Skeletal muscle cell (primary cell): ENCODE measurements at places on chromosomes 2 and 18.

DNA sequence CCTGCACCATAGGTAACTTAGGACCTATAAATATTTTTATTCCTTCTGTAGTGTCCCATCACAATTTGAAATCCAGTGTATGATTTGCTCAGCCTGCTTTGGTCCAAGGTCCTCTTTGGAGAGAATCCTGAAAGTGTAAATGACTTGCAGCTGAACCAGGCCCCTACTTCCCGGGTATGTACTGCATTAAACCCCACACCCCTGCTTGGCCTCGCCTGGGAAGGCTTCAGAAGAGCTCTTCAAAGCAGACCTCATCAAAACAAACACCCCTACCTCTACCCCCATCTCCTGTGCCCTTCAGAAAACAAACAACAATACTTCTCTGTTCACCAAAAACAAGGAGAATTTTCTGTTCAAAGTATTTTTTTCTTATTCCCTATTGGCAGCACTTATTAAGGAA is 9.5 kb upstream of the SPTBN1 start:
- DNase-seq = no peak

- no peak for DNase-seq
Observed at GRCh38 chr2:185477452-185477851, 261.2 kb upstream of the FSIP2 start.

- DNase-seq = no peak
Observed at GRCh38 chr2:171307560-171307959, 126.2 kb downstream of the METTL8 start.

DNA sequence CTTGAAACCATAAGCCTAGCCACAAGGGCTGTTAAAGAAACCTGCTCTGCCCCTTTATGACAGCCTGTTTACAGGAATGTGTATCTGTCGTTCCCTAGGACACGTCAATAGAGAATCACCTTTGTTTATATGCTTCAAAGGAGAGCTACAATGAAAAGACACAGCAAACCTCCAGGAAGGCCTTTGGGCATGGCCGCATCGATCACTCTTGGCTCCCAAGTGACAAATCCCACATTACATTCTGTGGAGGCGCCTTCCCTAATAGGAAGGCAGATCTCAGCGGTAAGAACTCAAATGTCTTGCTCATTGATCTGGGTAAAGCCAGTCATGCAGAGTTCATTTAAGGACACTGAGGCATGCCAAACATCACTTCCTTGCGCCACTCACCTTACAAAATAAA is 26.5 kb downstream of the KIAA2012 start:
- no peak for DNase-seq

- no peak for DNase-seq
Observed at GRCh38 chr2:124708661-124709060, 683.6 kb downstream of the CNTNAP5 start.

DNA sequence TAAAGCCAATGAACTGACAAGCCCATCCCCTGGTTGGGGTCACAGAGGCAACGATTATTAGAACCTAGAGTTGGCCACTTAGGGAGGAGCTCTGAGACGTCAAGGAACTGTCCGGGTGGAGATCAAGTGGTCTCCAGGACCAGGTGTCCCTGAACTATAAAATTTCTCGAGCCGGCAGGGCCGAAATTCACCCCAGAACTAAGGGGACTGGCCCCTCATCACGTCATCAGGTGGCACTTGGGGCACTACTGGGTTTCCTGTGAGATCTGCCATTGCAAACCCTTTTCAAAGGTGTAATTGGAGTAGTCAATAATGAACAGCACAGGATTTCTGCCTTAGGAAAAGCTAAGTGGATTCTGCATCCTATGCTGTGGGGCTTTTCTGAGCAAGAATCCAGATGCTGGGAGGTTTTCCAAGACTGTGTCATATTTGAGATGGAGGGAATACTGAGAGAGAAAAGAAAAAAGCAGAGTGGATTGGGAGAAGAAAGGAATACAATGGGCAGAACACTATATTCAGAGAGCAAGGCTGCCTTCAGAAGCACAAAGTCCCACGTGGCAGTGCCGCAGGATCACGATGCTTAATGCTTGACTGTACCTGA is 113.6 kb downstream of the ALPK2 start:
- DNase-seq = no peak

GRCh38 chr18:59268721-59269562 is 4.3 kb downstream of the RAX start:
- DNase-seq = no peak

DNA sequence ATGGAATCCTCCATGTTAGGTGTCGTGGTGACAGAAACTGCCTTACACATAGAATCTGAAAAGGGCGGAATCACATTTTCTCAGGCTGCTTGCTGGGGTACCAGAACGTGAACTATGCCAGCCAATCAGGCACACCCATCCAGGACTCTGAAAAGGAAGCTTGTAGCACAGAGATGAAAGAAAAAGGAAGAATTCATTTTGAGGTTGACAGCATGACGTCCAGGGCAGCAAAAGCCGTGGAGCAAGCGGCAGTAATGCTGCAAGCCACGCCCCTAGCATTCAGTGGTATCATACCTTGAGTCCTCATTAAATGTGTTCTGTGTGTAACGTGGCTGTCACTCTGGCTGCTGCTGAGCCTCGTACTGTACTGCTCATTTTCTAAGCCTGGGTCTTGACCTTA is 304.0 kb downstream of the DYSF start:
- DNase-seq = no peak

- no peak for DNase-seq
Observed at GRCh38 chr18:29439398-29439797, 1262.5 kb upstream of the CDH2 start.

DNA sequence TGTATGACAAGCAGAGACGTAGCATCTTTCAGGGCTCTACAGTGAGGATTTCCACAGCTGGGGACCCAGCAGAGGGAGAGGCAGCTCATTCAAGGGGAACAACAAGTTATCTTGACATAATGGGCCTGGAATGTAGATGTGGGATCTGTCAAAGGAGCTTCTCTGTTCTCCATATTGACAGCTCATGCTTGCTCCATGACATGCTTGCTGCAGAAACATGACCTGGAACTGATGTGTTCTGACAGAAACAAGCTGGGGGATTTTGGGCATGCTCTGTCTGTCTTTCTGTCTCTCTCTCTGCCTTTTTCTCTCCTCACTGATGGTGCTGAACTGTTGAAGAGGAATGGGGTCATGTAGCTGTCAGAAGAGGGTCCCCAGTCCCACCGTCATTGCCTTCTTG is 79.6 kb downstream of the MMADHC start:
- DNase-seq = no peak

- DNase-seq = no peak
Observed at GRCh38 chr2:201574766-201575165, 68.5 kb downstream of the TMEM237 start.

- no peak for DNase-seq
Observed at GRCh38 chr2:40432921-40433483, 18.9 kb downstream of the SLC8A1 start.

GRCh38 chr2:198880986-198881385 is 576.8 kb downstream of the SATB2 start:
- no peak for DNase-seq

- DNase-seq = no peak
Observed at GRCh38 chr2:170365686-170366085, 187.7 kb downstream of the MYO3B start.

DNA sequence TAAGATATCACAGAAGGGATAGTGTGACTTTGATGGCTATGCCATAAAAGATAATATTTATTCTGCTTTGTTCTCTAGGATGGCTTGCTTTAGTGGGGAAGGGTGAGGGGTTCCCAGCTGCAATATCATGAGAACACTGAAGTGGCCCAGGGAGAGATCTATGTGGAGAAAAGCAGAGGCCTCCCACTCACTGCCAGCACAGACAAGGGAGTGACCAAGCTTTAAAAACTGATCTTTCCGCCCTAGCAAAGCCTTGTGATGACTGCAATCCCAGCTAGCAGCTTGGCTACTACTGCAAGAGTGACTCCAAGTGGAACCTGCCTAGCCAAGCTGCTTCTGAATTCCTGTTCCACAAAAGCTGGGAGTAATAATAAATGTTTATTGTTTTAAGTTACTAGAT is 7.8 kb upstream of the DDX1 start:
- DNase-seq = no peak

DNA sequence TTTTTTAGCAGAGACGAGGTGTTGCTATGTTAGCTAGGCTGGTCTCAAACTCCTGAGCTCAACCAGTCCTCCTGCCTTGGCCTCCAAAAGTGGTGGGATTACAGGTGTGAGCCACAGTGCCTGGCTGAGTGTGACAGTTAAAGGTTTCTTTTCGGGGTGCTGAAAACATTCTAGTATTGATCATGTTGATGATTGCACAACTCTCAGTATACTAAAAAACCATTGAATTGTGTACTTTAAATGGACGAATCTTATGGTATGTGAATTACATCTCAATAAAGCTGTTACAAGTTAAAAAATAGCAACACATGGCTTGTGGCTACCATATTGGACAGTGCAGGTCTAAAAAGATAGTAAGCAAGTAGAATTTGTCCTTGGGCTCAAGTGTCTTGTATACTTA is 22.3 kb downstream of the PAPOLG start:
- DNase-seq = no peak

DNA sequence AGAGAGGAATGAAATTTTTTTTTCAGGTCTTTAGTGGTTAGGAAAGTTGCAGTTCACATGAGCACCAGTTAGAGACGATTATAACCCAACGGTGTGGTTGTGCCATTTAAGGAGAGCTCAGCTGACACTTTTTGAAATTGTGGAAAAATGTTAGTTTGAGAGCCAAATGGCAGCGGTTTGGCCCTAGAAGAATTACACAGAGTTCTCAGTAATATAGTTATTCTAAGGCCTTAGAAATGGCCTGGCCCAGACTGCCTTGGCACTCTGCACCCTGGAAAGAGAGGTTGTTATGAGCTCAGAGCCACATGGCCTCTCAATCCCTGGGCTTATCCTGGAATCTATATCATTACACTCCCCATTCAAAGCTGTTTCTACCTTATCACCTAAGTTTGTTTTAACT is 117.4 kb downstream of the RHBDD1 start:
- DNase-seq = no peak

DNA sequence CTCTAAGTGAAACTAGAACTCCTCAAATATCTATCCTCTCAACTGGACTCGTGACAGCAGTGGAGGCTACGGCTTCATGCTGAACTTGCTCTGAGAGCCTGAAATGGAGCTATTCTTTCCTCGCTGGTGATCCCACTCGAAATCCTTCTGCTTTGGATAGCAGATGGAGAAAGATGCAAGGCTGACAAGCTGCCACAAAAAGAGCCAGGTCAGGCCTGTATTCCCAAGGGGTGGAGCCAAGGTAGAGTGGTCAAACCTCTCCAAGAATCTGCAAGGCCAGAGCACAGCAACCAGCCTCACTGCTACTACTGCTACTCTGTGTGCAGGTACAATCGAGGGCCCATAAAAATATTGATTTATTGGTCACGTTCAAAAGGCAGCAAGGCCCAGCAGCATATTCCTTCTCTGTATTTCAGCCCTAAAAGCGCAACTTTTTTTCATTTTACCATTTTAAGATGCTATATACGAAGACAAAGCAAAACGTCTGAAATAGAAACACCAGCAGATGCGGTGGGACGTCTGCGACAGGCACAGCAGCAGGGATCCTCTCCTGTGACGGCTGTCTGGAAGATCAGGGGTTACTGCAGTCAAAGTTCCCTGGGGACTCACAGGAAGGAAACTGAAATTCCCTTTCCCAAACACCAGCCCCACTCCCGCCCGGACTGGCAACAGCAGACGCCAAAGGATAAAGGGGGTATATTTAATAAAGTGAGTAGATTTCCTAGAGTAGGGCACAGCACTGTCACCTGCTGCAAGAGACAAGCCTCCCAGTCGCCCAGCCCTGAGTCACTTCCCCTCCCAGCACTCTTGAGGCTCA is 2.4 kb downstream of the SPRED2 start:
- no peak for DNase-seq

GRCh38 chr2:235526166-235526565 is 32.3 kb downstream of the AGAP1 start:
- DNase-seq = no peak

DNA sequence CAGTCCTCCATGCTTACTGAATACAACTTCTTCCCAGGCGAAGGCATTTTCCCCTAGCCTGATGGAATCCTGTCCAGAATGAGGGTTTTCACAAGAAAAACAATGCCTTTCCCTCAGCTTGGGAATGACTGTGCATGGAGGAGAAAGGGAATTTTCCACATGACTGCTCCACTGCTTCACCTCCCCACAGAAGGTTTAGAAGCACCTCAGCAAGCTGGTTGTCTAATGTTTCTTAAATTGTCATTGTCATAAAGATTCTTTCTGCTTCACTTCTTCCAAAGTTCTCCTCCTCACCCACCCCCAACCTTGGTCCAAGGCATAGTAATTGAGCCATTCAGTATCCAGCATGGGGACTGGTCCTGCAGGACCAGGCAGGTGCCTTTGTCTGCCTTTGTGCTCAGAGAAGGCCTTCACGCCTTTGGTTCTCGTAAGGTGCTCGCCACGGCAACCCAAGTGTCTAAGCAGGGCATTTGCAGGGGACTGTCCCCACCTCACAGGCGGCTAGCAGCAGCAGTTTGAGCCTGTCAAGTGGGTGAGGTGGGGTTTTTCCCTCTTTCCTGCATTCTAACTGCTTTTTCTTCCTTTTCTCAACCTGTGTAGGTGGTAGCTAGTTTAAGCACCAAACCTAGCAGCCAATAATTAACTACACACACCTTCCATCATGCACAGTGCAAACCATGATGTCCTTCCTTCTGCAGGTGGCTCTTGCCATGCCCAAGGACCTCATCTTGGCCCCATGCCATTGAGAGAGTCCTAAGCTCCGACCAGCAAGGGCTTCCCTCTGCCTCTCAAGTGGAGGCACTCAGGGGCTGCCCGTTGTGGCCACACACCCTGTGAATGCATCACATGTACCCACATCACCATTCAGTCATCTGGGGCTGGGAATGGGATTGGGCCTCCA is 65.7 kb upstream of the BCL2L11 start:
- DNase-seq = no peak

- DNase-seq = no peak
Observed at GRCh38 chr2:152557273-152557888, 159.9 kb downstream of the PRPF40A start.

- DNase-seq = no peak
Observed at GRCh38 chr18:36025025-36025424, 42.3 kb downstream of the RPRD1A start.

GRCh38 chr18:33583901-33584300 is 5.9 kb downstream of the ASXL3 start:
- DNase-seq = no peak

DNA sequence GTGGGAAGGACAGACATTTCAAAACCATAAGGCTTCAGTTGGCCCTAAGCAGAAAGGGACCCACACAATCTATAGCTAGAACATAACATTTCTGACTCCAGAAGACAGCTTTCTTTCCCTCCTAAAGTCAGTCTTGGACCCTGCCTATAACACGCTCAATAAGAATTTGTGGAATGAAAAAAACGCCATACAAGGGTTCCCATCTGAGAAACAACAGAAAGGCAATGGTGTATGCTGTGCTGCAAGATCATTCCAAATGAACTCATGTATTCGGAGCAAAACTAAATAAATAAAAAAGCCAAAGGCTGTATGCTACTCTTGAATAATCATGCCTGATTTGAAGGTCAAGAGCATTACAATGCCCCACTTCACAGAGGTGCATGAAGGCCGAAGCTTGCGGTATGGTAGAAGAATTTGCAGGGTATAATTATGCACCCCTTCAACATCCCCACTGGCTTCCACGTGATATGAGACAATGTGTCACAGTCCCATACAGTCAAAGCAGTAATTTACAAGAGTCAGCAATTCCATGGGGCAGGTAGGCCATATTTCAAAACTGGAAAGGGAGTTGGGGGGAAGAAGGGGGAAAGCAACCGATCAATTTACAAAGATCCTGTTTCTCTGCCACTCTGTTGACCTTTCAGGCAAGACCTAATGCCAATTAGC is 61.4 kb upstream of the SLC14A2 start:
- DNase-seq = no peak

- no peak for DNase-seq
Observed at GRCh38 chr2:194954218-194954617, 702.8 kb upstream of the SLC39A10 start.
